ENCODE measurements at places on chromosomes 5 and 9. TPM values are rescaled to one million over a fixed set of nuclear protein-coding genes. Genes with fewer than 3 reads are reported as not detected.
A peak's percentile ranks its signal among the peaks of the same experiment; 100 is the strongest.

GRCh38 chr9:109121232-109121796 is 1.6 kb upstream of the TMEM245 start:
- DNase-seq: no peak

DNA sequence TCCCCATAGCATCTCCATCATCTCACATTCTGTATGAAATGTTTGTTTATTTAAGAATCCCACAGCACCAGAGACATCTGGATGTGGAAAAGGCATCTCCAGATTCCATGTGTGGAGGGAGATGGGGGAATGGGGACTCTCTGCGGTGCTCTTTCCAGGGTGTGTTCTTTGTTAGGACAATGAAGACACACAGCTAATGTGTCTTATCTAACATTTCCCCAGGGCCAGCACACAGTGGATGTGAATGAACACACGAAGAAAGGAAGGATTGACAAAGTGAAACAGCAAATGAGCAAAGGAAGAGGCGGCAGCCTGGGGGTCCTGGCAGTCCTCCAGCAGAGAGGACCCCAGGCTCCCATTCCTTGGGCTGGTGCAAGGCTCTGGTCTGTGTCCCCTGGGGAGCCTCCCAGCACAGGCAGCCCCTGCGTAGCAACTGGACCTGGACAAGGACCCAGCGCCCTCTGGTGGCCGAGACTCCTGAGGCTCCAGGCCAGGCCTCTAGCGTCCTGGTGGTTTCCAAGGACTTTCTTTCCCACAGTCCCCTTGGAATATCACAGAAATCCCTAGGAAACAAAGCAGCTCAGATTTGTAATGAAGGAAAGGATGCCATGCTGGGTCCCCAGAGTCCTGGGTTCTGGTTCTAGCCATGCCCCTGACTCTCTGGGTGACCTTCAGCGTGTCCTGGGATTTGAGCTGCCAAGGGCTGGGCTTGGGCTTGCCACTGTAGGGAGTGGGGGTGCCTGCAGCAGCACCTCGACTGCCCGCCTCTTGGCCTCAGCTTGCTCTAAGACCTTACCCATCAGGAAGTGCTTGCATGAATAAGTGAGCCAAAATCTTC is 3.5 kb upstream of the PDLIM7 start:
- DNase-seq: peak; percentile 95

DNA sequence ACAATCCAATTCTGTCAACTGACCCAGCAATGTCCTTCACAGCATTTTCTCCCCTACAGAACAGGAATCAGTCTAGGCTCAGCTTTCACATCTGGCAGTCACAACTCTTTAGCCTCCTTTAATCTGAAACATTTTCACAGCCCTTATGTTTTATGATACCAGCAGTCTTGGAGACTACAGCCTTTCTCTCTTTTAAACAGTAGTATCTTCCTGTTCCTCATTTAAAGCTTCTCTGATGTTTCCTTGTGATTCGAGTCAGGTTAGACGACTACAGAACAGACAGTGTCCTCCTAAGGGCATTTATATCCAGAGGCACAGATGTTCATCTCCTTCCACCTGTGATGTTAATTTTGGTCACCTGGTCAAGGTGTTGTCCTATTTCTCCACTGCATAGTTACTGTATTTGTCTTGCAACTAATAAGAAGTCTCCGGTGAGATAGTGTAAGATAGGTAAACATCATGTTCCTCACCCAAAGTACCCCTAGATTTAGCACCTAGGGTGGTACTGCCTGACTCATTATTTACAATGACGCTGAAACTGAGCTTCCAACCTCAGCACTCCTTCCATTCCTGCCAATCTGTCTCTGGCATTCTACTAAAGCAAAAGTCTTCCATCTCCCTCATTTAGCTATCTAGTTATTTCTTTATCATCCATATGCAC is 20.7 kb downstream of the TTC39B start:
- no peak for DNase-seq

- no peak for DNase-seq
These were observed 173.3 kb upstream of the CLINT1 start for GRCh38 chr5:158032246-158032645.

DNA sequence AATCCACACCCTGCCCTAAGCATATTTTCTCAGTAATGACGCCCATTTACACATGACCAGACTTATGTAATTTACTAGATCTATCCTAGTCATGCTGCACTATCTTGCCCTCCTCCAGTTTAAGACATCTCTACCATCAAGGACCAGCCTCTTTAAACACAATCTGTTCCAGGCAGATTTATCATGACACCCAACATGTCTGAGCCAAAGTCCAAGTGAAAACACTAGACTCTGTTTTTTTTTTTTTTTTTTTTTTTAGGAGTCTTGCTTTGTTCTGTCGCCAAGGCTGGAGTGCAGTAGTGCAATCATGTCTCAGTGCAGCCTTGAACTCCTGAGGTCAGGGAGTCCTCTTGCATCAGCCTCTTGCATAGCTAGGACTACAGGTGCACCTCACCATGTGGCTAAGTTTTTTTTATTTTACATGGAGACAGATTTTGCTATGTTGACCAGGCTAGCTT is 354.6 kb downstream of the ARRDC3 start:
- no peak for DNase-seq

GRCh38 chr5:5421149-5421960 is 1.1 kb upstream of the ICE1 start:
- no peak for DNase-seq

GRCh38 chr5:83718936-83719495 is 1.6 kb downstream of the HAPLN1 start:
- no peak for DNase-seq

DNA sequence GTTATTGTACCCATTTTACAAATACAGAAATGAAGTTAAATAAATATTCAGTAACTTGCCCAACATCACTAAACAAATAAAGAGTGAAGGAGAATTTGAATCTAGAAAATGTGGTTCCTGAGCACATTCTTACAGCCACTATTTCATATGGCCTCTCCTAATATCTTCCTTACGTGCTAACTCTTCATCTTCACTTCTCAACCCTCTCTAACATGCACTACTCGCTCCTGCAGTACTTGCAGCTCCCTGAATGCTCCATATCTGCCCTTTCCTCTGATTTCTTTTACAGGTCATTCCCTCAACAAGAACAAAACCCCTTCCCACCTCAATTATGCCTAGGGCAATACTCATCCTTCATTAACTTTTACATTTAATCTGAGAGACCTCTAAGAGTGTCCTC is 711.5 kb downstream of the CETN3 start:
- DNase-seq: no peak

DNA sequence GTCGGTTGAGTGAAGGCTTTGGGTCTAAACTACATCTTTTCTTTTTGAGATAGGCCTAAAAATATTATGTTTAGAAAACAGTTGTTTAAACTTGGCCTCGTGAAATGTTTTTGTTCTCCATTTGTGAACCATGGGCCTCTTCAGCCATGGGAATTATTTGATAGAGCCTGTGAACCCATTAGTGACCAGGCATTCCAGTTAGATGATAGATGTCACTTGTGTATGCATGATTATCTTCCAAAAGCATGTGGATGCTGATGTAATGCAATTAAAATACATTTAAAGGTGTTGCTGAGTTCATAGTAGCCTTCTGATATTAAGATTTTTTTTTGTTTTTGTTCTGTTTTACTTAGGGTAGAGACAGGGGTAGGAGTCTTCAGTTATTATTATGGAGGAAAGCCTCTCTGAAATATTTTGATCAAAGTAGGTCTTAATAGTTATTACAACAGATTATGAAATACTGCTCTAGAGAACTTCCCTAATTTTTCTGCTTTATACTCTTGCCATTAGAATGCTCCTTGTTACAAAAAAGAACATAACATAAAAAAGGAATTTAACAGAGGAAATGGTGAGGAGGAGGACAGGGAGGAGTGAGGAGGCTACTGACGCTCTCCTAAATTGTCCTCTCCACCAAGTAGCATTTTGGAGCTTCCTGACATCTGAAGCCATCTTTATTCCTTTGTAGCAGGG is 32.9 kb downstream of the CPEB4 start:
- no peak for DNase-seq

DNA sequence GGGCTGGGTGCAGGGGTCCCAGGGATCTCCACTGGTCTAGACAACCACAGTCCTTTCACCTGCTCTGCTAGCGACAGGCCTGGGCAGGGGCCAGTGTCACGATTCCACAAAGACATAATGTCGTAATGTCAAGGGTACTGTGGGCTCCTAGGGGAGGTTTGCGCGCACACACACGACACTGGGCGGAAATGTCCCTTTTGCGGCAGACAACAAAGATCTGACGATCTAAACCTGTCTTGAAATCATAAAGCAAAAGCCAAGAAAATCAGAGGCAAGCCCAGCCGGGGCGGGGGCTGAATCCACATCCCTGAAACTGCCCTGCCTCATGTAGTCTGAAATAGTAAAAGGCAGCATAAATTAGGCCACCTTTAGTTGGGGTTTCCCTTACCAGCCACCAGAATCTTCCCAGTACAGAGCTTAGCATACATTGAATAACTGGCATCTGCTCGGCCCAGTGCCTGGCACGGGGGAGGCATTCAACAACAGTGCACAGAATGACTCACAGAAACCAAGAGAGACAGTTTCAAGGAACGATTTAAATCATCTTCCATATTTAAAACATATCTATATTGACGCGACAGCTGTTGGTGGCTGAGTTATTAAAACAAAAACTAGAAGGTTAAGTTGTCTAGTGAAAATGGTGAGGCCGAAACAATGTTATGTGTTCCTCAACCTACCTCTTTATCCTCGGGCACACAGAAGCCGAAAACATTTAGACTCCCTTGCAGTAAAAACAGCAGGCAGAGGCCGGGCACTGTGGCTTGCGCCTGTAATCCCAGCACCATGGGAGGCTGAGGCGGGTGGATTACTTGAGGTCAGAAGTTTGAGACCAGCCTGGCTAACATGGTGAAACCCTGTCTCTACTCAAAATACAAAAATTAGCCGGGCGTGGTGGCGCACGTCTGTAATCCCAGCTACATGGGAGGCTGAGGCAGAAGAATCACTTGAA is 151.0 kb downstream of the MYO10 start:
- DNase-seq: no peak

GRCh38 chr5:56412601-56413379 is 179.7 kb upstream of the ANKRD55 start:
- peak; percentile 77 for DNase-seq

DNA sequence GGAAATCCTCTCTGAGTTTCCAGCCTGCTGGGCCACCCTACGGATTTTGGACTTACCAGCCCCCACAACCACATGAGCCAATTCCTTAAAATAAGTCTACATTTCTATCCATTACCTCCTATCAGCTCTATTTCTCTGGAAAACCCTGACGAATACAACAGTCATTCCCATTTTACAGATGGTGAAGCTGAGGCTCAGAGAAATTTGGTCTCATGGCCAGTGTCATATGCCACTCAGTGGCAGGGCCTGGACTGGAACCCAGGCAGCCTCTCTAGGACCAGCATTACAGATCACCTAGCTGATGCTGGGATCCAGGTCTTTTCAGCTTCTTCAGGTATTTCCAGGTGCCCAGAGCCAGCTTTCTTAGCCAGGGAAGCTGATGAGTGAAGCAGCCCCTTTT is 45.0 kb upstream of the SH3PXD2B start:
- peak; percentile 46 for DNase-seq

GRCh38 chr5:134758176-134758503 is 439 bp upstream of the DDX46 start:
- DNase-seq: no peak

GRCh38 chr5:171593976-171594375 is 174.5 kb downstream of the FGF18 start:
- DNase-seq: no peak

GRCh38 chr9:112753725-112754124 is 3.2 kb downstream of the SNX30 start:
- DNase-seq: no peak

DNA sequence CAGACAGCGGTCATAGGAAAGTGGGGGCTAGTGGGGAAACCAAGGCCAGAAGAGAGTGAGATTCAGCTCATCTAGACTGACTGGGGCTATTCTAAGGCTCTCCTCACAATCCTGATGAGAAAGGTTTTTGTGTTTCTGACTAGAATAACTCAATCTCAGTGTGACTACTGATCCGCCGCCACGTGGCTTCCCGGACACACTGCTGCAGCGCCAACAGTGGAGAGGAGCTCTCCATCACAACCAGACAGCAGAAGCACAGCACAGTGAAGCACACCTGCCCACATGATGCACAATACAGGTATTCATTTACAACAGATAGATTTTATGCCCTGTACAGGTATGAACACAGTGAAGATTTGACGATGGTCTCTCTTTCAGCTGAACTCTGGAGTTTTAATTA is 25.4 kb downstream of the NREP start:
- DNase-seq: no peak

GRCh38 chr5:150142185-150142958 is 13.3 kb downstream of the PDGFRB start:
- no peak for DNase-seq

GRCh38 chr5:14327624-14328023 is 184.5 kb downstream of the TRIO start:
- DNase-seq: no peak

- DNase-seq: no peak
These were observed 2.5 kb downstream of the TTC1 start for GRCh38 chr5:160011471-160011870.

TMEM232 gene
- total RNA-seq: 1.7 TPM

DELE1 gene
- 115 TPM for total RNA-seq

SPATA31E1 gene
- not detected for total RNA-seq

C1QTNF3 gene
- 2.8 TPM for total RNA-seq

ACSL6 gene
- 4.5 TPM for total RNA-seq

ZNF484 gene
- total RNA-seq: 7.7 TPM

SH3GL2 gene
- total RNA-seq: 7.3 TPM

All from cardiac septum (tissue), 1 donor.